ENCODE measurements at places on chromosomes 6 and 20.

GRCh38 chr6:21734204-21734603 lies 140.7 kb downstream of the SOX4 start:
- no peak for DNase-seq

DNA sequence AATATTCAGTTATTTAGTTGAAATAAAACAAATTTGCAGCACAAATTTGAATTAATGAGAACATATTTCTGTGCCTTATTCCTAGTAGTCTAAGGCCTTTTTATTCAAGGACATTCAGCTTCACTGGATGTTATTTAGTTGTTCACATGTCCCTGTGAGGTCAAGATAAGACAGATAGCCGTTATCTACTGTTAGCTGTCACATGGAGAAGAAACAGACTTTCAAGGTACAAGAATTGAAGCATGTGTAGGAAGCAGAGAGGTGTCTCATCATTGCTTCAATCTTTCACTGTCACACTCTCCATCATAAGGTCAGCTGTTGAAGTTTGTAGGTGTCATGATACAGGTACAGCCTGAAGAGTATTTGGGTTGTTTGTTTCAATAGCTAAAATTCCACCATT lies 112.9 kb upstream of the JAG1 start:
- no peak for DNase-seq

DNA sequence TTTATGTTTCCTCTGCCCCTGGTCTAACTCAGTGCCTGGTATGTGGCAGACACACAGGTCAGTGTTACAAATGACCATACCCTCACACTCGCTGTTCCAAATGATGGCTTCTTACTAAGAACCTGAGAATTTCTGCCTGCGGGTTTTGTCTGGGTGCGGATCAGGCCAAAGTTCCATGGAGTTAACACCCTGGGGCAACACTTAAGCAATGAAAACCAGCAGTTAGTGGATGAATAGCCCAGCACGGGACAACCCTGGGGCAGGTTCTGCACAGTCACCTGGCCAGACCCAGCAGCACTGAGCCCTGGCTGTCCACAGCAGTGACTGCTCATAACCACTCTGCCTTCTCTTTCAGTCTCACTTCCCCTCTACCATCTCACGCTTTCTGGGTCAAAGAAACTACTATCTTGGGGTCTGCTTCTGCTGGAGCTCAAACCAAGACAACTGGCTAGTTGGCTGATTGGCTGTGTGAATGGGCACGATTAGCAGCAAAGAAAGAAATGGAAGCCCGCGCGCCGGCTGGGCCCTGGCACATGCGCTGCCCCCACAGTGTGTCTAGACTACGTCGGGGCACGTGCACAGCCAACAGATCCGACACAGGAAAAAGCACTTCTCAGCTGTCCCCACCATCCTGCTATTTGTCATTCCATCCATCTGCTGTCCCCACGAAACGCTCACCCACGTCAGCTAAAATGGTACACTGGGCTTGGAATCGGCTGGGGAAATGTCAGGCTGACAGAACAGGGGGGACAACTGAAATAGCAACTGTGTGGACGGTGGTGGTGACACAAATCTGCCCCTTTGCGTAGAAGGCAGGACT lies 36.6 kb downstream of the MGME1 start:
- no peak for DNase-seq

- no peak for DNase-seq
Measured at GRCh38 chr6:82017288-82017687, 230.3 kb downstream of the IBTK start.

DNA sequence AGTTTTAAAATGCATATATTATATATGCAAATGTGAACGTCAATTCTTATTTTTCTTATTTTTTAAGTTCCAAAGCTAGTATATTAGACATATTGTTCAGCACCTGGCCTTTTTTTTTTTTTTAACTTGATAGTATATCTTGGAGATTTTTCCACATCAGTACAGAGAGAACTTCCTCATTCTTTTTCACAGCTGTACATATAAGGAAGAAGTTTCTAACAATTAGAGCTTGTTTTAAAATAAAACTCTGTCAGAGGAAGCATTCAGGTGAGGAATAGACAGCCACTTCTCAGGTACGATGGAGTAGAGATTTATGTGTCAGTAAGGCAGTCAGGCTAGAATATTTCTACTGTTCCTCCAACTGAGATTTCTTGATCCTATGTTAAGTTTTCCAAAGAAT lies 233.1 kb upstream of the SUPT3H start:
- DNase-seq = no peak

DNA sequence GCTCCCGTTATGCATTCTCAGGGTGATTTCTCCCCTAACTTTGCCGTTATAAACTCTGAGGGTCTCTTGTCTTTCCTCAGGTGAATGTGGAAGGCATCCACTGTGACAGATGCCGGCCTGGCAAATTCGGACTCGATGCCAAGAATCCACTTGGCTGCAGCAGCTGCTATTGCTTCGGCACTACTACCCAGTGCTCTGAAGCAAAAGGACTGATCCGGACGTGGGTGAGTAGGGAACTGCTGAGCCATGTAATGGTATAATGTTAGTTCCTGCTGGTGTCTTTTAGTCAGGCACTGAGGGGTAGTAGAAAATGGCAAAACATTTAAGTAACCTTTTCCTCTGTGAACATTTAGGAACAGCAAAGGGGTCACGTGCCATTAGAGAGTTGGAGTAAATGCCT lies 395.4 kb downstream of the ARHGAP18 start:
- no peak for DNase-seq

DNA sequence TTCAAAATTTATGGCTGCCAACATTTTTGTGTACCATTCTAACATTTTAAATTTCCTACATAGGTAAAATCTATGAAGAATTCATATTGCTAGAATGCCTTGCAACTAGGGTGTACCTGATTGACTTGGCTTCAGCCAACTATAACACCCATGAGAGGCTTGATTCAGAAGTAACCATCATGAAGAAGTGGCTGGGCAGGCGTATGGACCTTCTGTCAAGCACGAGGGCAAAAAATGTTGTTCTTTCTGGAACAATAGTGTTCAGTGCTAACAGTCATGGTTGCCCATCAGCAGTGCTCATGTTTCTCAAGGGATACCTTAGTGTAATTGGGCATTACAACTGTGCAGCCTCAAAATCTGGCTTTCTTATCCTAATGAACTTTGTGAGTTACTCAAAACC lies 42.9 kb downstream of the ID4 start:
- no peak for DNase-seq
